Chondrocyte (in vitro differentiated cells): ENCODE measurements at places on chromosomes 7 and 10.

DNA sequence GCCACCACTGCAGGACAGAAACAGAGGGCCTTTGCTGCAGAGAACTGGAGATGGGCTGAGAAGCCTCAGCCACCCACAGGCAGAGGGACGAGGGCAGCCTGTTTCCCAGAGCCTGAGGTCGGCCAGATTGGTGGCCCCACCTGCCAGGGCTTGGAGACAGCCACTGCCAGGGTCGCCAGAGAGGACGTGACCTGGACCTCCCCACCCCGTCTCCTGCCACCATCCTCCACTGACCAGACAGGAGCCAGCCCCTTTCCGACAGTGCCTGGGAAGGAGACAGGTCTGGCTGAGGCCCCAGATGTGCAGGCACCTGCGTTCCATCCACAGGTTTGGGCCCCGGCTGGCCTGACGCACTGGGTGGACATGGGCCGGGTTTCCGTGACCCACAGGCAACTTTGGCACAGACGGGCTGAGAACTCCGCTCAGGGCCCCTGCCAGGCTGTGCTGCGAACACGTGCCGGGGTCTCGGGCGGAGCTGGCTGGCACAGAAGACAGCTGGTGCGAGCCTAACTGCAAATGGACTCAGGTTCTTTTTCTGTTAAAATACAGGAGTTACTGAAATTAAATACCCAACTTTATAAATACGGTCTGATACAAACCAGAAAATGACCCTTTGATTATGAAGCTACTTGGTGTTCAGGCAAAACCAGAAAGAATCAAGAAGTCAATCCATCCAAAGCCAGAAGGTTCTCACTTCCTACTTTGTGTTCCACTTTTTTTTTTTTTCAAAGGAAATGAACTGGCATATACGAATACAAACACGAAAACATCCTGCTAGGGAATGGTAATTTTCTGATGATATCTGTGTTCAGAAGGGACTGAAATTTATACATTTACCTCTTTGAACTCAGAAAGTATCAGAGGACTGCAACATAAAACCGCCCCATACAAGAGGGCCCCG is 6.9 kb downstream of the COX19 start:
- DNase-seq = no peak

- DNase-seq = no peak
Measured at GRCh38 chr7:617614-618538, 98.2 kb upstream of the PDGFA start.

GRCh38 chr10:103197174-103197573 is 4.1 kb upstream of the NT5C2 start:
- DNase-seq = no peak

DNA sequence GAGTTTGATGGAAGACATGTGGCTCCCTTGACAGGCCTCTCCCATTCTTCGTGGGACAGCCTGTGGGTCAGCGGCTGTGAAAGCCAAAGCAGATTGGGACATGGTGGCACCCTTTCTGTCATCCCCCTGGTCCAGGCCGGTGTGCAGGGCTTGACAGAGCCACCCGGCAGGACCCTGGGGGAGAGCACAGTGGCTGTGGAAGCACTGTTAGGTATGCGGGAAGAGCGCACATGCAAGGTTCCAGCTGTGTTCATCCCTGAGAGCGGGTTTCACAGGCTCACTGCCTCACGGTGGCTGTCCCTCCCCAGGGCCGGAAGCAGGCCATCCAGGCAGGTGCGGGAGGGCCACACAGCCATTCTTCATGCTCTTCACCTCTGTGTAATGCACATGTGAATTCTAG is 29.8 kb downstream of the SHH start:
- no peak for DNase-seq

DNA sequence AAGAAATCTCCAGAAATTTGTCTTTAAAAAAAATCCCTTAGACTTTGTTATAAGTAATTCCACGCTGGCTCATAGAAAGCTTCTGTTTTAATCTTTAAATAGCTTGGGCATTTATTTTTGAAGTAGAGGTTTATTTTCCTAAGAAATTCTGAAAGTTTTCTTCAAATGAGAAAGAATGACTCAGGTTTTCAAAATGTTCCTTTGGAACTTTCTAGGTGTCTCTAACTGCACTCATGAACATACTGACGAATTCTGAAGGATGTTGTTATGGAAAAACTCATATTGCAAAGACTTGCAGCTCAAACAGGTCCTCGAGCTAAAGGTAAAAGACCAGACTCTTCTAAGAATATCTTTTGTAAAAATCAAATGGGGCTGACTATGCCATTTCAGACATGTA is 10.7 kb downstream of the DGKI start:
- no peak for DNase-seq

DNA sequence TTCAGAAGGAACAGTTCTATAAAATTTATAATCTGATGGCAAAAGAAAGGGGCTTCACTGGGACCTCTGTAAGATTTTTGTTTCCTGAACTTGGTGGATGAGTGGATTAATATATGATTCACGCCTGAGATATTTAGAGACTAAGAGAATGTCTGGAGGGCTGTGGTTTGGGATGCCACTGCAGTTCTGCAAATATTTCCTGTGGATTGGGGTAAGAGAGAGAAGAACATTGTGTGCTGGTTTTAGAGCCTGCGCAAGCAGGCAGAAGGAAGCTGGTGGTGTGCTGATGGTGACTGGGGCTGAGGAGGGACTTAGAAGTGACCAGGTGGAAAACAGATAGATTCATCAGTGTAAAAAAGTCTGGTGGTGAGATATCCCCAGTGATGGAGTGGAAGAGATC is 87.0 kb downstream of the SUGCT start:
- DNase-seq = no peak

DNA sequence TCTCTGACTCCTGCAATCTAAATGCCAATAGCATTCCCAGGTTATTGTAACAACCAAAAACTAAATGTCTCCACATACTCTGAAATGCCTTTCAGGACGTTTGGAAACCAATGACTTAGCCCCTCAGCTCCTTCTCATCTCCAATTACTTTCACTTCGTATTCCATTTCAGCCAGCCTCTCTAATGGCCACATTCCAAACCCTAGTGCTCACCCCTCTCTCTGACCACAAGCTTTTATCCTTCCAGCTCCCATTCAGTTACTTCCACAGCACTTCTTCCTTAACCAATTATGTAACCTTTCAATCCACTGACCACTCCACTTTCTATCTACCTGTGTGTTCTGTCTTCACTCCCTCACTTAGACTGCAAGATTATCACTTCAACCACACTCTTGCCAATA is 4.3 kb downstream of the NOC3L start:
- DNase-seq = no peak

DNA sequence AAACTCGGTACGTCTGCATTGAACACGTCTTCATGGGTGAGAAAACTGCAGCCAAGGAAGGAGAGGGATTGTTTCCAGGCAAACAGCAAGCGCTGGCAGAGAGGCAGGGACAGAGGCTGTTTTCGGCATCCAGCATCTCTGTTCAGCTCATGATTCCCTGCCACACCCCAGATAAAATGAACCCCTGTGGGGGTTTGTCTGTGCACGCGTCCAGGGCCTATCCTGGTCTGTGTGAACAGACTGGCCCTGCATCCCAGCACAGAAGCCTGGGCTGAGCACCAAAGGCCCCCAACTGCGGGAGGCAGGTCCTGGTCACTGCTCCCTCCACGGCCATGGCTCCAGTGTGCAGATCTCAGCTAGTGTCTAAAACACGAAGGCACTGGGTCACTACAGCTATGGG is 83.3 kb upstream of the FAM20C start:
- DNase-seq = no peak

GRCh38 chr10:81944609-81945008 is 69.6 kb downstream of the NRG3 start:
- no peak for DNase-seq

DNA sequence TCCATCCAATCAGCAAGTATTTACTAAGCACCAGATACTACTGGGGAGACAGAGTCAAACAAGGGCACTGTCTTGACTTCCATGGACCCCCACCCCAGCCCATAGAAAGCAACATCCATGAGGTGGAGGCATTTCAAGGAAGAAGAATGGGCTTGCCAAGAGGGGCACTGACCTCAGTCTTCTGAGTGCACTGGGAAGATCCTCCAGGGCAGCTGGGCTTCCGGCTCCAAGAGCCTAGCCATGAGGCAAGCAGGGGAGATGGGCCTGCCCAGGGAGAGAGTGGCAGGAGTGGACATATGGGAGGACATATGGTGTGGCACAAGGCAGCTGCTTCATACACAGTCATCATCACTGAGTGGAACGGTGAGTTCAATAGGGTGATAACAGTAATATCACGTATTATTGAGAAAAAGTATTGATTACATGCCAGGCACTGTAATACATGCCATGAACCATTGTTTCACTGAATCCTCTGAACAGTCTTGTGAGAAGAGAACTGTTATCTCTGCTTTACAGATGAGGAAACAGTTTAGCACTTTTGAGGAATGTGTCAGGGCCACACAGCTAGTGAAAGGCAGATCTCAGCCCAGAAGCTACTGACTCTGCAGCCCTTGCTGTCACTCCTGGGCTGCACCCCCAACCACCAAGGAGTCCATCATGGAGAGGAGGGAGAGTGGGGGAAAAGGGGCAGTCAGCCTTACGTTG is 331.7 kb upstream of the ZMIZ1 start:
- no peak for DNase-seq

DNA sequence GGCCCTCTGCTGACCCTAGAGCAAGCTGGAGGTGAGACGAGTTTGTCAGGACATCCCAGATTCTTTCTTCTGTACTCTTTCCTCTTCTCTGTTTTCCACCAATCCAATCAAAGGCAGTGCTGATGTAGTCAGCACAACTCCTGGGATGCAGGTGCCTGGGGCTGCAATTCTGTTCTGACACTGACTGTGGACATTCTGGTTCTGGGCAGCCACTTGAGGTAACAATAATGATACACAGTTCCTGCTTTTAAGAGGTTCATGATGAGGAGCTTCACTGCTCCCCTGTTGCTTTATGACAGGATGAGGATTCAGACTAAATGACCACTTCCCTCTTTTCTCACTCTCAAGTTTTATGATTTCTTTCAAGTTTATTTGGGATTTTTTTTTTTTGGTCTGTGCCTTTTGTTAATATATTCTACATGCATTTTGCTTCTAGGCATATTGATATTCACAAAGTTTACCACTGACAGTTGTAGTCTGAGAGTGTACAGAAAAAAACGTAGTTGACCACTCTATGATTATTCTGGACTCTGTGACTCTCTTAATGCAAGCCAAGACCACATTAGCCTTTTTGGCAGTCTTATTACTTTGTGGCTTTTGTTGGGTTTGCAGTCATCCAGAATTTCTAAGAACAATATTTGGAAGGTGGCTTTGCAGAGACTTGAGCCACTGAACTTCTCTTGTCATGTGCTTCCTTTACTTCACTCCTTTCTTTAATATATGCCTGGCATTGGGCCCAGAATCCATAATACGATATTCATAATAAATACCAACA is 247.6 kb downstream of the AUTS2 start:
- no peak for DNase-seq

DNA sequence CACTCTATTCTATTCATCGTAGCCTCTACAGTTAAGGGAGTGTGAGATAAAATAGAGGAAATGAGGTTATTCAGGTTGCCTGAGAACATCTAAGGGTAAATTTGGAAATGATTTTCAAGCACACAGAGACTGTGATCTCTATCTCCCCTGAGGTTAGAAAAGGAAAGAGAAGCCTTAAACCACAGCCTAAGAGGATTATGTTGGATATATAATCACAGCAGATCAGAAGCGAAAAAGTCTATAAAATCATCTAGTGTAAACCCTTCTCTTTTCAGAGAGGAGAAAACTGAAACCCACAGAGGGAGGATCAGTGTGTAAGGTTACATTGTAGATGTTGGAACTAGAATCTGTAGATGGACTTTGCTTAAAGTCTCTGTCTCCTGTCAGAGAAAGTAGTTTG is 90.6 kb upstream of the SEMA3E start:
- DNase-seq = no peak

- no peak for DNase-seq
Measured at GRCh38 chr7:110050785-110051184, 1040.1 kb upstream of the LRRN3 start.

DNA sequence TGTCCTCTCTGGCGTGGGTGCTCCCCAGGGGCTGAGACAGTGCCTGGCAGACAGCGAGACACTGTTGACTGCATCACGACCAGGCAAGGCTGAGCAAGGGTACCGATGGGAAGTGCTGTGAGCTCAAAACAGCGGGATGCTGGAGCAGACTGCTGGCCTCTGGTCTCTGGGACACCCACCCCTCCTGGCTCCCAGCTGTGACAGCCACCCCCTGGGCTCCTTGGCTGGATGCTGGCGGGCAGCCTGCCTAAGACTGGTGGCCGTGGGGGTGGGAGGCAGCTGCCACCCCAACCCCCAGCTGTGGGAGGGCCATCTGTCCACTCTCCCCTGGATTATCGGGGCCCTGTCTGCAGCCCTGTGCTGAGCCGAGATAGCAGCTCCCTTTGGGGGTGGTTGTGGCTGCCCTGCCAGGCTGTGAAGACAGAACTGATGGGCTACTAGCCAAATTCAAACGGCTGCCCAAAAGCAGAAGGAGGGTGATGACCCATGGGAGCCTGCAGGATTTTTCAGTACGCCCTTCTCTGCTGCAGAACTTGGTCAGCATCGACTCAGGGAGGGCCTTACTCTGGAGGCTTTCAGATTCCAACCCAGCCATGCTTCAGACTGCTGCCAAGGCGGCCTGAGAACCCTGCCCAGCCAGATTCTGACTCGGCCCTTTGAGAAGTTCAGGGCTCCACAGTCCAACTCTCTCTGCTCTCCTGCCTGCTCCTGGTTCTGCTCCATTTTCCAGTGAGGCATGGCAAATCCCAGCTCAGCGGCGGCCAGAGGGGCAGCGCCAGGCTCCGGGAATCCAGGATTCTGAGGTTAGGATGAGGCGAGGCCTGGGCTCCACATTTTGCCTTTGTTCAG is 125.3 kb downstream of the NEURL1 start:
- DNase-seq = no peak

DNA sequence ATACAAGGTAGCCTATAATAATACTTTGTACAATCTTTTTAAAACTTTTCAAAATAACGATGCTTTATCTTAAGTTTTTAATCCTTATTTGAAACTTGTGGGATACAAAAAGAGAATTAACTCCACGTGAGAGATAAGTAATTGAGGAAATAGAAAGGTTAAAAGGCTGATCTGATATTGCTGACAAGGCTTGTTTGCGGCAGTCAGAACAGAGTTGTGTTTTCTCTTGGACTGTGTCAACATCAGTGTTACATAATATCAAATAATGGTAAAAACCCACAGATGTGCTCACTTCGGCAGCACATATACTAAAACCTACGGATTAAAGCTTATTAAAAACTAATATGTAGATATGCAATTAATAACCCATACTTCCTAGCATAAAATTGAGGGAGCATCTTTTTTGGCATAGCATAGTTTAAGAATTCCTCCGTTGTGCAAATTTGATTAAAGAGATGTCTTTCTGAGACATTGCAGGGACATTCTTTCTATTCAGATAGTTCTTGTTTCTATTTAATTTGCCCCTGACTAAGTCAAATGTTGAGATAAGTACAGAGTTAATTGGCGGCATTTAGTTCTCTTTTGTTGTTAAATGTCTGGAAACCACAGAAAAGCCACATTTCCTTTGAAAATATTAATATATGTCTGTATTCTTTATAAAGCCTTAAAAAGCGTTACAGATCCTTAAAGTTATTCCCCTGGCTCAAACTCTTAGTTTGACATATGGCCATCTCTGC is 63.3 kb downstream of the FAM185A start:
- no peak for DNase-seq

- no peak for DNase-seq
Measured at GRCh38 chr7:89914711-89915110, 239.6 kb upstream of the STEAP1 start.
